ENCODE measurements at places on chromosomes 1 and 21.
A peak's percentile ranks its signal among the peaks of the same experiment; 100 is the strongest.

DNA sequence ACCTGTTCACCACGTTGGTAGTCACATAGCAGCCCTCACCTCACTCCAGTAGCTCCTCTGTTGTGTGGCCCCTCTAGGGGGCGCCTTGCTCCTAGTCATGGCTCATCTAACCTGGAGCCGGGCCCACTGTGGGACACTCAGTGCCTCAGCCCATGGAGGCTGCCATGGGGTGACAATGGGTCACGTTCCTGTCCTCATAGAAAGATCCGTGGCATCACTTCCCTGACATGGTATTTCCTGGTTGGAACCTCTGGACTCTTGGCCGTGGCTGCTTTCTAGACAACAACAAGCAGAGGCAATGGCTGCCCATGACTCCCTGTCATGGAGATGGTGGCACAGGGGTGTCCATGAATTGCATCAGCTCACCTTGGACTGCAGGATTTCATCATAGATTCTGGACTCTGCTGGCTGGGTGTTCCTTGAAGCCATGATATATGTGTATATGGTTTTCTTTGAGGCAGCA lies 27.5 kb upstream of the SLAMF6 start:
- DNase-seq: peak; percentile 61

DNA sequence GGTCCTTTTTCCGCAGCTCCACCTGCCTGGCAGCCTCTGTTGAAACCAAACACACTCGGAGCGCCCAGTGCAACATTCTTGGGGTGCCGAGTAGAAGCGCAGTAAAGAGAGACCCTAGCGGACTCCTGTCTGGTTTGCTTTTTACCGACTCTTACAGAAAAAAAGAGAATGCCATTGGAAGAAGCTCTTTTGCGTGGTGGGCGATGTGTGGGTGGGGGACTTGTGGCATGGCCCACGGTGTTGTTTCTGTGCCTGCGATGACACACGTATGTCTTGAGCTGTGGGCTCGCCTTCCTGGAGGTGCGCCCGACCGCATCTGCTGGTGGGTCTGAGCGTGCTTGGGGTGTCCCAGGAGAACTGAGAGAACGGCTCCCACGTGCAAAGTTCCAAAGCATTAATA lies 7.3 kb upstream of the BARHL2 start:
- no peak for DNase-seq

GRCh38 chr21:29453511-29453910 lies 154.8 kb downstream of the BACH1 start:
- no peak for DNase-seq

GRCh38 chr1:159223004-159223403 lies 18.3 kb downstream of the ACKR1 start:
- DNase-seq: no peak

DNA sequence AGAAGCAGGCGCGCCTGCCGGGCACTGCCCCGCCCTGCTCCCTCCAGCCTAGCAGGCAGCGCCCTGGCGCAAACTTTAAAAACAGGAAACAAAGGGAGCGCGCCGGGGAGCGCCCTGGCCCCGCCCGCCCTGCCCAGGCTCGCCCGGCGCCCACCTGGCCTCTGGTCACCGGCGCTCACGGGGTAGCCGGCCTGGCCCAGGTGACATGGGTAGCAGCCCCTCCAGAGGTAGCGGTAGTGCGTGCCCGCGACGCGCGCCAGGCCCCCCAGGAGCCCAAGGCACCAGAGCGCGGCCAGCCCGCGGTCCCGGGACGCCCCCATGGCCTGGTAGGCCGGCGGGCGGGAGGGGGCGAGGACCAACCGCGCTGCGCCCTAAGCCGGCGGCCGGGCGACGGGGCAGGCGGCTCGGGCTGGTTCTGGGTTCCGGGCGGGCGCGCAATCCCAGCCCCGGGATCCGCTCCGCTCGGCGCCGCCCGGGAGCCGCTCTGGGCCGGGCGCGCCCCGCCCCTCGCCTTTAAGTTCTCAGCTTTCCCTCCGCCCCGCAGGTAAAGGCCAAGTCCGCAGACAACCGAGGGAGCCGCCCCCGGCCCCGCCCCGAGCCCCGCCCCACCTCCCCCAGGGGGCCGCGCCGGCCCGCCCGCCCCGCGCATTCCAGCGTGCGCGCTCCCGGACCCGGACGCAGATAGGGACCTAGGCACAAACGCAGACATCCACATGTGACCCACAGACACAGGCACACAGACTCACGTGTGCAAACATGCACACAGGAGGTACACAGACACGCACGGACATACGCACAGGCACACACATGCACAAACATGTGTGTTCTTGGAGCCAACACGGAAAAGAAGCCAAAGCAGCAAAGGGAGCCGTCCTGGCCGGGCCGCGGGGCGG lies 76.7 kb downstream of the ARHGEF16 start:
- peak; percentile 64 for DNase-seq

GRCh38 chr1:115237507-115237906 lies 100.5 kb downstream of the NGF start:
- DNase-seq: no peak

DNA sequence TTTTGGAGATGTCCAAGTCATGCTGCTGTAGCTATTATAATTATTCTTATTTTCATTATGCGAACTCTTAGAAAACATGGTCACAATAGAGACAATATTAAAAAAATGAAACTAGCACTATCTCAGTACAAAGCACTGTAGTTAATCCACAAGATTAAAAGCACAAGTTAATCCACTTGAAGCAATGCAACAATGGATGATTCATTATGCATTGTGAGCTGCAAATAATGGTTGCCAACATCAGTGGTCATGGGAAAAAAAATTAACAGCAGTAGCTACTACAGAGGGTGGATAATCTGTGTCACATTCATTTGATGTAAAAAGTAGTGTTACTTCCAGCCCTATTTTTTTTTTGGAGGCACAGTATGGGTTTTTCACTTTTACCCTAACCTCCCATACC lies 56.7 kb downstream of the DPT start:
- no peak for DNase-seq

DNA sequence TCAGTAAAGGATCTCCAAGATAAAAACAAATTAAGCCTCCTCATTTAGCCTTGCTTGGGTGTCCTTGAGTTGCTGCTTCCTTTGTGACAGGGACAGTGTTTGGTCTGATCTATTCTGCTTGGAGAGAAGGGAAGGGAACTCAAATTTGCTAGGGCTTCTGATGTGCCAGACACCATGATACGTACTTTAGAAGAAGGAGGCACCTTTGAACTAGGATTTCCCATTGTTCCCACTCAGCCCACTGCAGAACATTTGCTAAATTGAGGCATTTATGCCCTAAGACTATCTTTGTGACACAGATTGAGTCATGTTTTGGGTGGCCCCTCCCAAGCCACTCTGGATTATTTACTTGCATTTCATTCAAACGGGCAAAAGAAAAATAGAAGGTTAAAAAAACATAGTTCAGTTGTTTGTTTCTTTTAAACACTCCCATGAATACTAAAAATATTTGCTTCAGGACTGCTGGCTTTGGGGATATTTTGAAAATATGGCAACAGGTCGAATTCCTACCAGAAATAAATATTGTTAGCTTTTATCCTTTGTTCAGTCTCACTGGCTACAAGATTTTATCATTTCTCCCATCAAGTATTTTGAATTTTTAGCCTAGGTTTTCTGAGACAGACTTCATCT lies 81.9 kb upstream of the WLS start:
- no peak for DNase-seq

- no peak for DNase-seq
Measured at GRCh38 chr1:86706018-86706635, 1.8 kb downstream of the SH3GLB1 start.

DNA sequence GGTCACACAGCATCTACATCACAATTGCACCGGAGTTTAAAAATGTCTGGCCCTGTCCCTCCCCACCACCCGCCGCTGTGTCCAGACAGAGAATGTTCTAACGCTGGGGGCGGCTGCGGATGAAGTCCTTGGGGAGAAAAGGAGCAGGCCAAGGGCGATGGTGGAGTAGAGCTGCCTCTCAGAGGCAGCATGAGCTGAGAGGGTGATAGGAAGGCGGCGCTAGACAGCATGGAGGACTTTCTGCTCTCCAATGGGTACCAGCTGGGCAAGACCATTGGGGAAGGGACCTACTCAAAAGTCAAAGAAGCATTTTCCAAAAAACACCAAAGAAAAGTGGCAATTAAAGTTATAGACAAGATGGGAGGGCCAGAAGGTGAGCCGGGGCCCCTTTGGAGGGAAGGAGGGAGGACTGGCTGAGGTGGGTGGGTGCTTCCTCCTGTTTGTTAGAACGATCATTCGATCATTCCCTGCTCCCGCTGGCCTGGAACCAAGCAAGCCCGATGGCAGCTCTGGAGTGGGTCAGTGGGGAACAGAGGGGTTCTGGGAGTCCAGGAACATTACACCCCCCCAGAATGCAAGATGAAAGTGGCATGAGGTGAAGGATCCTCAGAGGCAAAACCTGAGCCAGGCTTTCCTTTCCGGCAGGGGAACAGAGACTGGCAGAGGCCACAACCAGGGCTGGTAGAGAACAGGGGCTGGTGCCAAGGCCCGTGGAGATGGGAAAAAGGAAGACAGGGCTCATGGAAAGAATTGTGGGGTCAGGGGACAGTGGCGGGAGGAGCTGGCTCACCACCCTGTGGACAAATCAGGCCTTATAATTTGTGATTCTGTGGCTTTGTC lies at the start of the genes FAM229A and TSSK3:
Gene FAM229A, minus strand, starts transcription at position 12 of the 840 bp plus-strand sequence. CDS start 394 bp downstream, outside the sequence.
Gene TSSK3, plus strand, starts transcription at position 66 of the 840 bp plus-strand sequence. Its CDS starts 163 bp downstream, at position 229.
- DNase-seq: no peak

DNA sequence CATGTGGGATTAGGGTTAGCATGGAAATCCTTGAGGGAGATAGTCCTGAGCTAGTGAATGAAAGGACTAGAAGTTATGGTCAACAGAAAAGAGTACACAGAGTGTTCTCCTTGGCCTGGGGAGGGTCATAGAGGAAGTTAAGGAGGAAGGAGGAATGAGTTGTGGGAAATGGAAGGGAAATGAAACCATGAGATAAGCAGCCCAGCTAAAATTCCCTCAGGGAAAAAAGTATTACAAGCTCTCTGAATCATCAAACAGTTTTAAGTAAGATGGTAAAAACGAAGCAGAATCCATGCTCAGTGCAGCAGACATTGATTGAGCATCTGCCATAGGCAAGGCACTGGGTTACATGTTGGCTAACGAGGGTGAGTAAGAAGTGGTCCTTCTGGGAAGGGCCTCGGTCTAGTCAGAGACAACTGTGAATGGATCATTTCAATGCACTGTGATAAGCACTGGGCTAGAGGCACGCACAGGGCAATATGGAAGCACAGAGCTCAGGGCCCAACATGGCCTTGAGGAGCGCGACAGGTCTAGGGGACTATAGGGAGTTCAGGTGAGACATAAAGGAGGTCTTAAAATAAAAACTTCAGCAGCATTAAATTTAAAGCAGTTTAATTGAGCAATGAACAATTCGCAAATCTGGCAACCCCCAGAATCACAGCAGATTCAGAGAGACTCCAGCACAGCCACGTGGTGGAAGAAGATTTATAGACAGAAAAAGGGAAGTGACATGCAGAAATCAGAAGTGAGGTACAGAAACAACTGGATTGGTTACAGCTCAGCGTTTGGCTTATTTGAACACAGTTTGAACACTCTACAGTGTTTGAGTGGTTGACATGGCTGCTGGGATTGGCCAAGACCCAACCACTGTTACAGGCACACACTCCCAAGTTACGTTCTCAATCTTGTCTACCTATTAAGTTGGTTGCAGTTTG lies 219.5 kb downstream of the HLX start:
- DNase-seq: no peak

Data from stimulated activated CD4-positive, alpha-beta T cell treated with anti-CD3 and anti-CD28 coated beads, Interleukin-2, amount 100 ng/mL, for 48 hours (primary cell).